MCF 10A (cell line): ENCODE measurements at places on chromosomes 6 and 20.

DNA sequence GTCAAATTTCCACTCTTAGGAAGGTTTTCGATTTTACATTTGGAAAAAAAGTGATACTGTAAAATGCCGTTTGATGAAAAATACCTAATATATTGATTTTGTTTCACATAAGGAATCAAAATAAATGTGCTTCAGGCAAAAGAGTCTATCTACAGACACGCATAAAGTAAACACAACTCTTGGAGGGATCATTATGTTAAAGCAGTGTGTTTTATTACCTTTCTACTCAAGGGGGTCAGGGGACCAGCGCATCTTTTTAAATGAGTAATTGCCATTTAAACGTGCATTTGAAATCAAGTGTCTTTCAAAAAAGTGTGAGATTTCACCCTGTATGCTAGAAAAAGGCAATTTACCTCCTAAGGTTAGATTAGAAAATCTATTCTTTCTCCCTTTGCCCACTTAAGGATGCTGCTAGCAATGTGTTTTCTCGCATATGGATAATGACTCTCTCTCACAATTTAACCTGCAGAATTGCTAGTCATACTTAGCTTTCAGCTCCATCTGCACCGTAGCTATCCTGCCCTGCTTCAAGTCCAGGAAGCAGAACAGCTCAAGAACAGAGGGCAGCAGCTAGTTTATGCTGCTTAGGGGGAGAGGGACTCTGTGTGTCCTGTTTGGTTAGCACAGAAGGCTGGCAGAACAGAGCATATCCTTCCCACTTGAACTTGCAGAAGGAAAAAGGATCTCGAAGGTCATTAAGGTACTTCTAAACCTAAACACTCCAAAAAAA, 35.0 kb downstream of the NKAIN2 start:
- DNase-seq: no peak

- DNase-seq: no peak
Observed at GRCh38 chr6:108771421-108771820, 76.8 kb upstream of the ARMC2 start.

DNA sequence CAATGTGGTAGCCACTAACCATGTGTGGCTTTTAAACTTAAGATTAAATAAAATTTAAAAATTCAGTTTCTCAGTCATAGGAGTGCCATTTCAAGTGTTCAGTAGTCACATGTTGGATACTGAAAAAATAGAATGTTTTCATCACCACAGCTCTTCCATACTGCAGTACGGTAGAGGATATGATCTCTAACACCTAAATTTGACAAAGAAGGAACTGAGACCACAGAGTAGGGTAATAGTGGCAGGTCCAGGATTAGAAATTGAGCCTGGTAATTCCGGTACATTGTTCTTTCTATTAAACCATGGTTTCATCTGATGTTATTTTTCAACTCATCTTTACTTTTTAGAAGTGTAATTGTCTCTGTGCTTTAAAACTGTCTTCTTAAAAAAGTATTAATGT, 104.0 kb downstream of the CD2AP start:
- no peak for DNase-seq

DNA sequence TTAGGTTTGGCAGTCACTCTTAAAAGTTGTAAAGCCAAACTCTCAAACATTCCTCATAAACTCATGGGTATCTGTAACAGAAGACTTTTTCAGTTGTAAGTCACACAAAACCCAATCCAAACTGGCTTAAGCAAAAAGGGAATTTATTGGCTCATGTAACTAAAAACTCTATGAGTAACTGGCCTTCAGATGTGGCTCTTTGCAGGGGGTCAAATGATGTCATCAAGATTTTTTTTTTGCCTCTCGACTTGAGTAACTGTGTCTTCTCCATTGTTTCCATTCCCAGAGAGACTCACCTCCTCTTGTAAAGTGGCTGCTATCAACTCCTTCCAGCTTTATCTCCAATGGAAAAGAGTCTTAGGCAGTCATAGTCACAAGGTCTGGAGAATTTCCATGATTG, 645.0 kb downstream of the DHX35 start:
- DNase-seq: peak; percentile 32

GRCh38 chr20:51810155-51811041, 8.1 kb upstream of the SALL4 start:
- DNase-seq: no peak

DNA sequence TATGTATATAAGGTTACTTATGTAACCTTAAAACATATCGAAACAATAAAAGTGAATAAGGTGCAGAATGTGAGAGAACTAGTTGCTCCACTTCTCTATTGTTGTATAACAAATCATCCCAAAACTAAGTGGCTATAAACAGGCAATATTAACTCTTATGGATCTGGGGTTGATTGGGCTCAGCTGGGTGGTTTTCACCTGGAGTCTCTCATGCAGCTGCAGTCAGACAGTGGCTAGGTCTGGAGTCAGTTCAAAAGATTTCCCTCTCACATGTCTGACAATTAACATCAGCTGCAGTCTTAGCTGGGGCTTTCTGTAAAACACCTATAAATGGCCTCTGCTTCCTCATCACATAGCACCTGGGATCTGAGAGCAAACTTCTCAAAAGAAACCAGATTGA, 288.4 kb upstream of the SASH1 start:
- DNase-seq: no peak

DNA sequence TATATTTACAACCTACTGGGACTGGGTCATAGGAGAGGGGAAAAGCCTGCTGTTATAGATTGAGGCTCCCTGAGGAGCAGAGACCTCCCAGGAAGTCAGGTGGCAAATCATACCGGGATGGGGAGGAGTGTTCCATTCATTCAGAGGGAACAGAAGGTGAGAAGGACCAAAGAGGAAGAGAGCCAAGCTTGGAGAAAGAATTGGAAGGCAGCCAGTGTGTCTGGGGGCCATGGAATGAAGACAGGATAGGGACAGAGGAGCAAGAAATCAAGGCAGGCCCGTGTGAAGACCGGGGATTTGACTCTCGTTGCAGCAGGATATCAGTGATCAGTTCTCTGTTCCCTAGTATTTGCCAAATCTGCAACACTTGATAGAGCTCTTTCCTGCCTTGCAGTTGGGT, 5.7 kb upstream of the ZNF217 start:
- DNase-seq: no peak

DNA sequence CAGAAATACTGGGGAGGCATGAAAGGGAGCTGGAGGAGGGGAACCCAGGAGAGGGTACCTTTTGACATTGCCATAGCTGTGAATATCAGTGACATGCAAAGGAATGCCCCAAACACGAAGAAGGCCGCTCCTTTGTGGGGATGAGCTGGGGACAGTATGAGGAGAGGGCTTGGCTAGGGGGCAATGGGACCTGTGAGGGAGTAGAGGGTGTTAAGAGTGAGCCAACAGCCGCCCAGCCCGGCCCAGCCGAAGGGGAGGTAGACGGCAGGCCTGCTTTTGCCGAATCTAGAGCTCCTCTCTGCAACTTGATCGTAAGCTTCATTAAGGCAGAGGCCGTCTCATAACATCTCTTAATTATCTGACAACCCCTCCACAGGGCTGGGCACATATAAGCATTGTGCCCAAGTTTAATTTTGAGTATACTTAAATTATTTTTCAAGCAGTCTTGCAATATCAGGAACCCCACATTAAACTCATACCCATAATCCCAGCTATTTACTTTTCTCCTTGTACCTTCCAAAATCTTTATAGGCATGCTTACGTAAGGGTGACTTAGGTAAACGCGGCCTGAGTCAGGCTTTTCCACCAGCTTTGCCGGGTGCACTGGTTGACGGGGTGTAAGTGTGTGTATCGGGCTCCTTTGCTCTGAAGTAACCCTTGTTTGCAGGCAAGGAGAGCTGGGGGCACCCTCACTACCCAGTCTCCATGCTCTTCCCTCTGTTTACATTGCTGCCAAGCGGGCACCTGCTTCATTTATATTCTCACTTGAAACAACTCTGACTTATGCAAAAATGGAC, 24.9 kb upstream of the VEGFA start:
- no peak for DNase-seq

- no peak for DNase-seq
Observed at GRCh38 chr20:51616060-51616459, 73.5 kb upstream of the NFATC2 start.

DNA sequence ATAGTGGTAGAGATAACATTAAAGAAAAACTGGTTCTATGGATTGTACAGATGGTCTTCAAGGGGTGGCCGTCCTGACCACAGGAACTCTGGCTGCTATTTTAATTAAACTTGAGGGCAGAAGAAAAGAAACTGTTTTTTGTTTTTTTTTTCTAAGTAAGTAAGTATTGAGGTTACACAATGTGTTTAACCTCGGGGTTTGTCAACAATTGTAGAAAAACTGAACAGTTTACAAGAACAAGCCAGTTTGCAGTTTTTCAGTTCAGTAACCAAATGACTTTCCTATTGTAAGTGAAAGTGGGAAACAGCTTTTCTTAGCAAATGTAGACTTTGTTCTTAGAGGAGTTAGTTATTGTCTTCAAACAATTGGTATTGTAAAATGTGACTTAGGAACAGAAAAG, 77.0 kb downstream of the PLCB1 start:
- DNase-seq: no peak

DNA sequence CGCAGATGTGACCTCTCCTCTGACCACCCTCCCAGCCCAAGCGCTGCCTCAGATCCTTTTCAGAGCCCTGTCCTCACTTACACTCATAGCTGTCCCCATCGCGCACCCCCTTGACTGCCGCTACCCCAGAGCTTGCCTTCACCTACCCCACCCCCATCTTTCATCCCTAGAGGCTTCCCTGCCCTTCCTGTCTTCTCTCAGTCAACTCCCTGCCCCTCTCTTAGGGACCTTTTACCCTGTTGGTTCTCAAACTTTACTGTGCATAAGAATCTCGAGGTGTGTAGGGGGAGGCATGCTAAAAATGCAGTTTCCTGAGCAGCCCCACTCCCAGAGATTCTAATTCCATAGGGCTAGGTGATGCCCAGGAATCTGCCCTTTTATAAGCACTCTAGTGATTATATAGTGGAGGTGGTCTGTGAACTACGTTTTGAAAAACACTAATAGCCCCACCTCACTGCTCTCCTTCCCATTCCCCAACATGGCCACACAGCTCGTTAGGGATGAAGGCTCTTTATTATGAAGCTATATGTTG, 725 bp downstream of the TM9SF4 start:
- no peak for DNase-seq

- DNase-seq: peak; percentile 86
Observed at GRCh38 chr6:2688401-2689064, 62.2 kb downstream of the MYLK4 start.

- DNase-seq: peak; percentile 60
Observed at GRCh38 chr6:7446619-7447325, 57.2 kb downstream of the RIOK1 start.

- no peak for DNase-seq
Observed at GRCh38 chr20:24933266-24933908, 15.7 kb upstream of the CST7 start.

- DNase-seq: peak; percentile 9
Observed at GRCh38 chr6:32589596-32590449, at the start of gene HLA-DRB1. Gene HLA-DRB1, minus strand, starts transcription at chr6:32589848. Its CDS starts 106 bp downstream, at chr6:32589742.

DNA sequence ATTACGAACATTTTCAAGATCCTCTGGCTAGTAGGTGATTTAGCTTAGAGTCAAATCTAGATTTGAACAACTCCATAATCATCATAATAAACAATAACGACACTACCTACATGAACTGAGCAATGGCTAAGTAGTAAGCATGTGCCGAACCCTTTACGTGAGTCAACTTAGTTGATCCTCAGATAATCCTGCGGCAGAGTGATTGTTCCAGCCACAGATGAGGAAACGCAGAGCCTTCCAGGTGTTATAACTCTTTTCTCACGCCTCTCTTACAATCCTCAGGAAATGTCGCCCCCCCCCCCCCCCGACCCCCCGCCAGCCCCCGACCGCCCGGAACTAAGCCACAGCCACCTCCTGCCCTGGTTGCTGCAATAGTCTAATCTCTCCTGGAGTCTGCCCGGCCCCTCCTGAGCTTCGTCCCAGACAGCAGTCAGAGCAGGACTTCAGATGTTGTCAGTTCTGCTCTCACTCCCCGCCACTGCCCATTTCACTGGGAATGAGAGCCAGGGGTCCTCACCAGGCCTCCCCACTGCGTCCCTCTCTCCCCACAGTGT, 141.5 kb upstream of the AGPAT4 start:
- no peak for DNase-seq

DNA sequence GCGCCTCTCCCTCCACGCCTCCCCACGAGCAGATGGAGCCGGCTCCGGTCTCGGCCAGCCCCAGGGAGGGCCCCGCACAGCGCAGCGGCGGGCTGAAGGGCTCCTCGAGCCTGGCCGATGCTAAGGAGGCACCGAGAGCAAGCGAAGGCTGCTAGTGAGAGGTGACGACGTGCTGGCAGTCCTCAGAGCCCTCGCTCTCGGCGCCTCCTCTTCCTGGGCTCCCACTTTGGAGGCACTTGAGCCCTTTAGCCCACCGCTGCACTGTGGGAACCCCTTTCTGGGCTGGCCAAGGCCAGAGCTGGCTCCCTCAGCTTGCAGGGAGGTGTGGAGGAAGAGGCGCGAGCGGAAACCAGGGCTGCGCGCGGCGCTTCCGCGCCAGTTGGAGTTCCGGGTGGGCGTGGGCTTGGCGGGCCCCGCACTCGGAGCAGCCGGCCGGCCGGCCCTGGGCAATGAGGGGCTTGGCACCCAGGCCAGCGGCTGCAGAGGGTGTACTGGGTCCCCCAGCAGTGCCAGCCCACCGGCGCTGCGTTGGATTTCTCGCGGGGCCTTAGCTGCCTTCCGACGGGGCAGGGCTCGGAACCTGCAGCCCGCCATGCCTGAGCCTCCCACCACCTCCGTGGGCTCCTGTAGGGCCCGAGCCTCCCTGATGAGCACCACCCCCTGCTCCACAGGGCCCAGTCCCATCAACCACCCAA, 2.5 kb upstream of the TMEM14C start:
- peak; percentile 30 for DNase-seq

DNA sequence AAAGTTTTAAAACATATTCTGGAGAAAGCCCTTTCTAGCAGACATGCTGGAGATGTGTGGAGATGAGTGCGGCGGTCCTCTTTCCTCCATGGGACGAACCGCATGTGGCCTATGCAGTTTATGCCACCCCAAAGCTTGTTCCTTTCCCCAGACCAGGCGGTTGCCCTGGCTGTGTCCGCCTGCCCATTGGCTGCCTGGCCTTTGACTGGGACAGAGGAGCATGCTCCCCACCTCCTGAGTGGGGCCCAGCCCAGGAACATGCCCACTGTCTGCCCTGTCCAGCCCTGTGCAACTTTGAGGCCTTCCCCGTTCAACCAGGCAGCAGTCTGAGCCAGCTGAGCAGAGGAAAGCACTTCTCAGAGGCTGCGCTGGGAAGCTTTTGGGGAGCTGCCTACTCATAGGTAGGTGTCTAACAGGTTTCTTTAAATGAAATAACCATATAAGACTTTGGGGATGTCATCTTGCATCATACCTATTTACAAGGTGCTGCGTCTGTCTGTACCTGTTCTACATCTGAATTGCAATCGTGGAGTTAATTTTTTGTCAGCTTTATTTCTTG, 20.6 kb downstream of the FOXC1 start:
- no peak for DNase-seq
